ENCODE measurements at places on chromosomes 6 and 20. TPM values are rescaled to one million over a fixed set of nuclear protein-coding genes. Genes with fewer than 3 reads are reported as not detected.
A peak's percentile ranks its signal among the peaks of the same experiment; 100 is the strongest.

- no peak overlapping the region for H3K27ac ChIP-seq
- no peak for DNase-seq
- H3K36me3 ChIP-seq: no peaks in the 10 kb centered on the region
- H3K27me3 ChIP-seq: no peaks in the 10 kb centered on the region
- H3K4me1 ChIP-seq: peaks cover 23% of the 10 kb centered on the region
- H3K4me3 ChIP-seq: no peak overlapping the region
These were observed 49.5 kb downstream of the CEBPB start for GRCh38 chr20:50240092-50240491.

- DNase-seq: no peak
- peaks cover 1% of the 10 kb centered on the region for H3K36me3 ChIP-seq
- H3K4me3 ChIP-seq: no peak overlapping the region
- H3K27ac ChIP-seq: peak overlapping the region; percentile 15
- H3K27me3 ChIP-seq: no peaks in the 10 kb centered on the region
These were observed 11.5 kb downstream of the ADGRG6 start for GRCh38 chr6:142313284-142313683.

Gene CARMIL1
- polyA plus RNA-seq: 18.9 TPM

DNA sequence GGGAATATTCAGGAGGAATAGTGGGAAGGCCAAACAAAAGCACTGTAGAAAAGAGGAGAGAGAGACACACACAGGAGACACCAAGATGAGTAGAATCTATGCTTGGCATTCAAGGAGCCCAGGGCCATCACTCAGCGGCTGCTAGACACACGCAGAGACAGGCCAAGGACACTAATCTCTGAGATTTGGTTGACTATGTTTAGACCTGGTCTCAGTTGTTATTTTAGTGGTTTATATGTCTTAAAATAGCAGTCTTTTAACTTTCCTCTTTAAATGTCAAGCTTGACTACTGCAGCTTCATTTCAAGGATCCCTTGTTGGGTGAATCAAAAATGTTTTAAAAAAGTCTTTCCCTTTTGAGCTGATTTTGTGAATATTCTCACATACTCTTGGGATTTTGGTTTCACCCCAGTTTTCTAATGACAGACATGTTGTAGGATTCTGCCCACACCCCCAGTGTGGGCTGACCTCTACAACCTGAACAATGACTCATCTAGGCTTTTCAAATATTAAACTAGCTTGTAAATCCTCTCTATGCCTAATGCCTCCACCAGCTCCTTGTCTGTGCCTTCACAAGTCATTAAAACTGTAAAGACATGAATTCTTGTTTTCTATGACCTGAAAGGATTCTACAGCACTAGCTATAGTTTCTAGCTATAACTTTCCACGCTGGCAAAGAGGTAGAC lies 142.7 kb upstream of the EXOC2 start:
- no peak for DNase-seq
- H3K27ac ChIP-seq: no peak overlapping the region
- H3K4me3 ChIP-seq: no peak overlapping the region
- no peaks in the 10 kb centered on the region for H3K36me3 ChIP-seq
- no peaks in the 10 kb centered on the region for H3K27me3 ChIP-seq
- H3K4me1 ChIP-seq: peaks cover 7% of the 10 kb centered on the region

DNA sequence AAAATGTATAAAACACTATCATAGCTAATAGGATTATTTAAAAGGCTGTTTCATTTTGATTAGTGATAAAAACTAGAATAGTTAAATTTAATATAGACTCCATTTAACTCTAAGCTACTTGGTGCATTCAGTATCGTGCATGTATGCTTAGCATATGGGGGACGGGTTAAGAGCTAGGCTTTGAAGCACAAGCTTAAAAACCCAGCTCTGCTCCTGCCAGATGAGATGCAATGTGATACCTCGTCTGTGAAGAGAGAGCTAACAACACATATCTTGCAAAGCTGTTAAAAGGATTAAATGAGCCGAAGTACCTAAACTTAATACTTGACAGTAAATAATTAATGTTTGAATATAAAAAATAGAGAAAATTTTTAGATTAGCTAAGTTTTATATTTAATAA lies 42.2 kb downstream of the DTNBP1 start:
- H3K27ac ChIP-seq: no peak overlapping the region
- peaks cover 10% of the 10 kb centered on the region for H3K4me1 ChIP-seq
- H3K4me3 ChIP-seq: no peak overlapping the region
- no peaks in the 10 kb centered on the region for H3K27me3 ChIP-seq
- peaks cover 2% of the 10 kb centered on the region for H3K36me3 ChIP-seq
- no peak for DNase-seq

DNA sequence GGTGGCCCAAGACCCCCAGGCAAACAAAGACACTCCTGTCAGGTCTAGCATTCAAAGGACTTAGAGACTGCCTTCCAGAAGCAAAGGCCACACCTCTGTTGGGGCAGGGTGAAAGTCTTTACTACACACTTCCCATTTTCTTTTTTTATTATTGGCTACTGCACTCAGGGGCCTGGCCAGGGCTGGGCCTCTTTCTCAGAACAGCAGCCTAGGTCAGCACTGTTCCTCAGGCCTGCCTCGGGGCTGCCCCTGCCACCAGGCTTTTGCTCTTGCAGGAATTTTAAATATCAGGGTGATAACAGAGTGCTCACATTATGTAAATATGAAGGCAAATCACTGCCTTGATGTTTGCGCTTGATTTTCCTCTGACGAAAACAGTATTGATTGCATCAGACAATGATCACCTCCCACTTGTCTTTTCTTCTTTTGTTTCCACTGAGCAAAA lies 18.5 kb downstream of the GSTA4 start:
- no peaks in the 10 kb centered on the region for H3K27me3 ChIP-seq
- H3K27ac ChIP-seq: no peak overlapping the region
- H3K36me3 ChIP-seq: no peaks in the 10 kb centered on the region
- no peak overlapping the region for H3K4me3 ChIP-seq
- no peak for DNase-seq

Gene HSPA12B
- polyA plus RNA-seq: not detected

DNA sequence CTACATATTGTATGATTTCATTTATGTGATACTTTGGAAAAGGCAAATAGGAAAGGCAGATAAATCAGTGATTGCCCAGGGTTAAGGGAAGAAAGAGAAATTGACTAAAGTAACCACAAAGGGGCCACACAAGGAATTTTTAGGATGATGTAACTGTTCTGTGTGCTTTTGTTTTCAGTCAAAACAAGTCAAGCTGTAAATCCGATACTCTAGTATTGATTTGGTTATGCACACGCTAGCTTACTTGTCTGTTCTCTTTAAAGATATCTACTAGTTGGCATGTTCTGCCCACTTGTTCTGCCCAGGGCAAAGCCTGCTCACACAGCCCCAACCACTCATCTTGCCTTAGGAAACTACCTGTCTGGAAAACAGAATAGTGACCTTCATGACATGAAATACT lies 6.4 kb downstream of the FBXL4 start:
- no peak overlapping the region for H3K4me3 ChIP-seq
- no peak overlapping the region for H3K27ac ChIP-seq
- no peaks in the 10 kb centered on the region for H3K27me3 ChIP-seq
- no peak for DNase-seq

Gene SLC17A4
- not detected for polyA plus RNA-seq

- no peak overlapping the region for H3K27ac ChIP-seq
- H3K4me1 ChIP-seq: no peaks in the 10 kb centered on the region
- peaks cover 3% of the 10 kb centered on the region for H3K27me3 ChIP-seq
- no peak overlapping the region for H3K4me3 ChIP-seq
- no peaks in the 10 kb centered on the region for H3K36me3 ChIP-seq
These were observed 21.9 kb downstream of the ZBTB46 start for GRCh38 chr20:63808964-63809674.

- no peak for DNase-seq
- H3K27ac ChIP-seq: no peak overlapping the region
- no peaks in the 10 kb centered on the region for H3K36me3 ChIP-seq
- peaks cover 11% of the 10 kb centered on the region for H3K4me1 ChIP-seq
These were observed 212.6 kb upstream of the FOXQ1 start for GRCh38 chr6:1099264-1099663.

DNA sequence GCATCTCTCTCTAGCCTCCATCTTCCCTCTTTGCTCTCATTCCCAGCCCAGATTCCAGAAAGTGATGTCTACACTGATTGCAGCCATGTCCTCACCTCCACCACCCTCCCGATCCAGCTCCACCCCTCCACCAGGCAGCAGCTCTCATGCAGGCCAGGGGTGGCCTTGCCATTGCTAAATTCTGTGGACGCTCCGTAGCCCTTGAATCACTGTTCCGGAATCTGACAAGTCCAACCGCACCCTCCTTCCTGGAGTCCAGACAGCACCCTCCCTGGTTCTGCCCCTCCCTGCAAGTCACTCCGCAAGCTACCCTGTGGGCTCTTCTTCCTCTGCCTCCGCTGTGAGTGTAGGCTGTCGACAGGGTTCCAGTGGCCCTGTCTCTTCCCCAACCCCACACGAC lies 26.2 kb downstream of the TNXB start:
- H3K27me3 ChIP-seq: peaks cover 12% of the 10 kb centered on the region
- no peak overlapping the region for H3K4me3 ChIP-seq
- no peak overlapping the region for H3K27ac ChIP-seq
- no peaks in the 10 kb centered on the region for H3K36me3 ChIP-seq
- peaks cover 19% of the 10 kb centered on the region for H3K4me1 ChIP-seq
- DNase-seq: peak; percentile 76

Gene PRSS35
- 0.04 TPM for polyA plus RNA-seq

- no peak overlapping the region for H3K4me3 ChIP-seq
- H3K27ac ChIP-seq: no peak overlapping the region
- H3K36me3 ChIP-seq: no peaks in the 10 kb centered on the region
- no peaks in the 10 kb centered on the region for H3K4me1 ChIP-seq
These were observed 9.5 kb upstream of the NKX2-2 start for GRCh38 chr20:21523281-21523868.

DNA sequence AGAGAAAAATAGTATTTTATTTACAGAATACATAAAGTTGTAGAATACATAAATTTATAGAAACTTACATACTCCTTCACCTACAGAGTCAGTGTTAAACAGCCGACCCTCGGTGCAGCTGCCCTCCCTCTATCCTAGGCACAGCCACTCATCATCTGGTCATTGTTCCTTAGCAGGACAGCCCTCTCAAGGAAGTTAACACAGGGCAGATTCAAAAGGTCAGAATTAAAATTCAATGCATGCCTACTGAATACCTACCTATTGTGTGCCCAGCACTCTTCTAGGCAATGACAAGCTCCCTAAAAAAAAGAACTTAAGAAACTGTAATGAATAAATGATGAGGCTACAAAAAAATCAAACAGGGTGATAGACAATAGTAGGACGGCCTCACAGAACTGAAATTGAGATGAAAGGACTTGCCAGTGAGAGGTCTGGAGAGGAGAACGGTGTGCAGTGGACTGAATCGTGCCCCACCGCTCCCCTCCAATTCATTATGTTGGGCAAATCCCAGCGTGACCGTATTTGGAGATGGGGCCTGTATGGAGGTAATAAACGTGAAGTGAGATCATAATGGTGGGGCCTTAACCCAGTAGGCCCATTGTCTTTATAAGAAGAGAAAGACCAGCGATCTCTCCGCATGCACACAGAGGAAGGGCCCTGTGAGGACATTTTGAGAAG lies 326.0 kb downstream of the PACRG start:
- no peaks in the 10 kb centered on the region for H3K4me1 ChIP-seq
- no peaks in the 10 kb centered on the region for H3K36me3 ChIP-seq
- H3K4me3 ChIP-seq: no peak overlapping the region
- no peak overlapping the region for H3K27ac ChIP-seq
- DNase-seq: no peak

DNA sequence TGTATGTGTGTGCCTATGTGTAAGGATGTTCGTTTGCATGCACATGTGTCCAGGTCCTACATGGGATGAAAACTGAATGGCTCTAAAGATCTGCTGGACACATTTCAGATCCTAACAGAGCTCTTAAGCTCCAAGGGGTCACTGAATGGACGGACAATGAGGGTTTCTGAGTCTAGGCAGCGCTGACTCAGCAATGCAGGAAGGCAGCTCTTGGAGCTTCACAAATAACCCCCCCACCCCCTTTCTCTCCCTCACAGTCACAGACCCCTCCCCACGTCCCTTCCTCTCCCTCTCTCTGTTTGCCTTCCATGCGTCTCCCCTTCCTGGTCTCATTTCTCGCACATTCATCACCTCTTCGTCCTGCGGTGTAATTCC lies 369.8 kb downstream of the PREX1 start:
- no peaks in the 10 kb centered on the region for H3K36me3 ChIP-seq
- H3K4me1 ChIP-seq: no peaks in the 10 kb centered on the region
- H3K4me3 ChIP-seq: no peak overlapping the region
- peaks cover 23% of the 10 kb centered on the region for H3K27me3 ChIP-seq
- no peak for DNase-seq

DNA sequence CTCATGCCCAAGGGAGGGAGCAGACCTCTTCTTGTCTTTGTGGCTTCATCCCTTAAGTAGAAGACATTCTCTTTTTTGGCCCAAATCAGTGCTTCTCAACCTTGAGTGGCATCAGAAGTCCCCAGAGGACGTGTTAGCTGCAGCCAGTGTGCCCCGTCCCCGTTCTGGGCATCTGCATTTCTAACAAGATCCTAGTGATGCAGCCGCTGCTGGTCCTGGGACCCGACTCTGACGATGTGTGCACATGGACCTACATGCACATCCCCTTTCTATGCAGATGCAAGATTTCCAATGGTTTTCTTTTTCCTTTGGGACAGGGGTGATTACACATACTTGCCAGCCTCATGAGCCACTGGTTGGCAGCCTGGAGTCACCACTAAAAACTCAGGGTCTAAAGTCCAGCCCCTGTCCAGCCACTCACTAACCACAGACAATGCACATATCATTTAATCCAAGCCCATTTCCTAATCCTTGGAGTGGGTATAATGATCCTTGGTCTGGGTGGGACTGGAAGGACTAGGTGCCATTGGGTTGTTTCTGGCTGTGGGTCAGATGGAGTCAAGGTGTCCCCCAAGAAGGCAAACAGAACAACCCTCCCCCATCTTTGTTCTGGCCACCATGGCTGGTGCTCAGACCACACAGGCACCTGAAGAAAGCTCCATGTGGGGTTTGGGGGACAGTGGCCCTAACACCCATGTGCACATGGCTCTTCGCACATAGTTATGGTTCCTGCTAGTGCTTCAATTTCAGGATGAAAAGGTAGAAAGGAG lies 6.4 kb downstream of the ACSS1 start:
- no peak overlapping the region for H3K27ac ChIP-seq
- DNase-seq: no peak
- H3K27me3 ChIP-seq: peaks cover 26% of the 10 kb centered on the region
- H3K4me3 ChIP-seq: no peak overlapping the region
- peaks cover 2% of the 10 kb centered on the region for H3K4me1 ChIP-seq
- no peaks in the 10 kb centered on the region for H3K36me3 ChIP-seq

DNA sequence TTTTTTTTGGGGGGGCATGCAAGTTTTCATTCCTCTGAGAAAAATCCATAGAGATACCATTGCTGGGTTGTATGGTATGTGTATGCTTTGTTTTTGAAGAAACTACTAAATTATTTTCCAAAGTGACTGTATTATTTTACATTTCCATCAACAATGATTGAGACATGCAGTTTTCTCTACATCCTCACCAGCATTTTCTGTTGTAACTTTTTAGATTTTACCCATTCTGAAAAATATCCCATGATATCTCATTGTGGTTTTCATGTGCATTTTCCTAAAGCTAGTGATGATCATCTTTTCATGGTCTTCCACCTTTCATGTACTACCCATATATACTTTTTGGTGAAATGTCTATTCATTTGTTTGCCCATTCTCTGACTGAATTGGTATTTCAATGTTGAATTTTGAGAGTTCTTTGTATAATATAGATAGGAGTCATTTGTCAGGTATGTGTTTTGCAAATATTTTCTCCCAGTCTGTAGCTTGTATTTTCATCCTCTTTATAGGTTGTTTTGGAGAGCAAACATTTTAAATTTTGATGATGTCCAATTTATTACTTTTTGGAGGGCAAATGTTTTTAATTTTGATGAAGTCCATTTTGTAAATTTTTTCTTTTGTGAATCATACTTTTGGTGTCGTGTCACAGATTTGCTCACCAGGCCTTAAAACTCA lies 827.5 kb upstream of the CITED2 start:
- H3K27ac ChIP-seq: no peak overlapping the region
- H3K4me3 ChIP-seq: no peak overlapping the region
- H3K4me1 ChIP-seq: no peaks in the 10 kb centered on the region
- DNase-seq: no peak
- H3K36me3 ChIP-seq: no peaks in the 10 kb centered on the region

Gene HLA-DQA1
- polyA plus RNA-seq: 0.70 TPM

Gene SEL1L2
- not detected for polyA plus RNA-seq
